ENCODE measurements at places on chromosomes 12 and 14.

GRCh38 chr14:83556746-83557453 lies 1973.0 kb upstream of the FLRT2 start:
- H3K27me3 ChIP-seq = no peaks in the 10 kb centered on the region
- H3K36me3 ChIP-seq = no peaks in the 10 kb centered on the region
- H3K4me3 ChIP-seq = no peak overlapping the region
- no peak for DNase-seq

DNA sequence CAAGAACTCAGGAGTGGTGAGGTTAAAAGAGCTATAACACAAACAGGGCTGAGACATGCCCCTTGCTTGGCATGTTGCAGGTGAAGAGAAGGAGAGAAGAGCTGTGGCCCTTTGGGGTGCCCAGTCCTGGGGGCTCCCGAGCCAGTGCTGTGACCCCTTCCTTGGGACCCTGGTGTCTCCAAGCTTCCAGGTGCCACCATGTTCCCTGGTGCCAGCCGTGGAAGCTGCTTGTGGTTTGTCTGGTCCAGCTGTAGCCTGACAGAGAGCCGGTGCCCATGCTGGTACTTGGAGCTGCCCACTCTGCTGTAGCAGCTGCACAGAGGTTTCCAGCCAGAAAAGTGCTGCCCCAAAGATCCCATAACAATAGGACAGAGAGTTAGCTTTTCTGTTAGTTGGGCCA lies 159.2 kb upstream of the SLC38A2 start:
- no peaks in the 10 kb centered on the region for H3K4me1 ChIP-seq
- H3K36me3 ChIP-seq = no peaks in the 10 kb centered on the region
- no peak overlapping the region for H3K4me3 ChIP-seq
- no peak for DNase-seq

- no peaks in the 10 kb centered on the region for H3K27me3 ChIP-seq
- H3K36me3 ChIP-seq = no peaks in the 10 kb centered on the region
- no peak for DNase-seq
- H3K4me1 ChIP-seq = no peaks in the 10 kb centered on the region
- H3K27ac ChIP-seq = no peak overlapping the region
- H3K4me3 ChIP-seq = no peak overlapping the region
These were observed 207.0 kb downstream of the TMEM121 start for GRCh38 chr14:105733081-105734065.

- H3K4me1 ChIP-seq = peaks cover 25% of the 10 kb centered on the region
- H3K27me3 ChIP-seq = no peaks in the 10 kb centered on the region
- H3K36me3 ChIP-seq = no peaks in the 10 kb centered on the region
- H3K27ac ChIP-seq = peak overlapping the region; percentile 94
These were observed 328 bp downstream of the INTS13 start for GRCh38 chr12:26937443-26937862.

DNA sequence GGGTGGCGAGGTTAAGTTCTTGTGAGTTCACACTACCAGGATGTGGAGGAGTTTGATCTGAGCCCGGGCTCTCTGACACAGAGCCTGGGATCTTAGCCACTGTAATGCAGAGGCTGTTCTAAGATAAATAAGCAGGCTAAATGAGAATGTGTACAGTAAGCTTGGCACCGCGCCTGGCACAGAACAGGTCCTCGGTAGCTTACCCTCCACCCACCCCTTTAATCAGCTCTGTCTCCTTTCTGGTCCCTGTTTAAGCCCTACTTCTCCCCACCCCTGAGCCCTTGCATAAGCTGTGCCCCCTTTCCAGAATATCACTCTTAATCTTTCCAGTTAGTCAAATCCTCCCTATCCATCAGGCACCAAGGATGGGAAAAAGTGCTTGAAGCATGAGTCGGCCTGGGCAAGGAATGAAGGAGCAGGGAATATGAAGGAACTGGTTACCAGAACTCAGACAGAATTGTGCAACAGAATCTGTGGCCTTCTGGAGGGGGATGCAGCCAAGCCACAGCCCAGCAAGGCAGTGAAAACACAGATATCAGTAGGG lies 32.8 kb upstream of the CMKLR1 start:
- H3K27me3 ChIP-seq = no peaks in the 10 kb centered on the region
- H3K27ac ChIP-seq = no peak overlapping the region
- H3K4me3 ChIP-seq = no peak overlapping the region
- no peaks in the 10 kb centered on the region for H3K4me1 ChIP-seq
- DNase-seq = no peak

GRCh38 chr12:56518570-56518969 lies 3.0 kb upstream of the RBMS2 start:
- no peak for DNase-seq
- no peaks in the 10 kb centered on the region for H3K36me3 ChIP-seq
- no peaks in the 10 kb centered on the region for H3K4me1 ChIP-seq
- H3K27me3 ChIP-seq = no peaks in the 10 kb centered on the region
- H3K27ac ChIP-seq = no peak overlapping the region

DNA sequence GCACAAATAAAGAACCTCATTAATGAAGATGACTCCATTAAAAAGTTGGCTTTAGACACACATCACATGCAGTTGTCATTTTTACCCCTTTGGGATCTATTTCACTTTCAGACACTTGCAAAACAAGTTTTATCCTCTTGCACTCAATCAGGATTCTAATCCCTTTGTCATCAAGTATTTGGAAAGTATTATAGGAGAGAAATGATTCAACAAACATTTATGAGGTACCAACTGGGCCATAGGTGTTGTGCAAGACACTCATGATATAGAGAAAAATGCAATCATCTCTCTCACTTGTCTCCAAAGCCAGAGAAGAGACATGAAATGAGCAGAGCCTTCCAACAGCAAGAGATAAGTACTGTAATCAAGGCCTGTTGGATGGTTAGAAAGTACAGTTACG lies 327.7 kb downstream of the RMST start:
- H3K36me3 ChIP-seq = no peaks in the 10 kb centered on the region
- H3K4me1 ChIP-seq = no peaks in the 10 kb centered on the region
- no peak for DNase-seq
- no peaks in the 10 kb centered on the region for H3K27me3 ChIP-seq
- no peak overlapping the region for H3K27ac ChIP-seq

- H3K27ac ChIP-seq = no peak overlapping the region
- H3K27me3 ChIP-seq = no peaks in the 10 kb centered on the region
- no peak for DNase-seq
- no peaks in the 10 kb centered on the region for H3K4me1 ChIP-seq
- H3K36me3 ChIP-seq = no peaks in the 10 kb centered on the region
These were observed 72.6 kb downstream of the BTG1 start for GRCh38 chr12:92073094-92073493.

- peaks cover 5% of the 10 kb centered on the region for H3K27me3 ChIP-seq
- no peaks in the 10 kb centered on the region for H3K36me3 ChIP-seq
- no peak for DNase-seq
- no peak overlapping the region for H3K27ac ChIP-seq
These were observed 29.2 kb downstream of the PRMT8 start for GRCh38 chr12:3520168-3520567.

GRCh38 chr14:100108840-100109593 lies 43.8 kb downstream of the EVL start:
- no peaks in the 10 kb centered on the region for H3K27me3 ChIP-seq
- no peak overlapping the region for H3K4me3 ChIP-seq
- H3K27ac ChIP-seq = peak overlapping the region; percentile 81

DNA sequence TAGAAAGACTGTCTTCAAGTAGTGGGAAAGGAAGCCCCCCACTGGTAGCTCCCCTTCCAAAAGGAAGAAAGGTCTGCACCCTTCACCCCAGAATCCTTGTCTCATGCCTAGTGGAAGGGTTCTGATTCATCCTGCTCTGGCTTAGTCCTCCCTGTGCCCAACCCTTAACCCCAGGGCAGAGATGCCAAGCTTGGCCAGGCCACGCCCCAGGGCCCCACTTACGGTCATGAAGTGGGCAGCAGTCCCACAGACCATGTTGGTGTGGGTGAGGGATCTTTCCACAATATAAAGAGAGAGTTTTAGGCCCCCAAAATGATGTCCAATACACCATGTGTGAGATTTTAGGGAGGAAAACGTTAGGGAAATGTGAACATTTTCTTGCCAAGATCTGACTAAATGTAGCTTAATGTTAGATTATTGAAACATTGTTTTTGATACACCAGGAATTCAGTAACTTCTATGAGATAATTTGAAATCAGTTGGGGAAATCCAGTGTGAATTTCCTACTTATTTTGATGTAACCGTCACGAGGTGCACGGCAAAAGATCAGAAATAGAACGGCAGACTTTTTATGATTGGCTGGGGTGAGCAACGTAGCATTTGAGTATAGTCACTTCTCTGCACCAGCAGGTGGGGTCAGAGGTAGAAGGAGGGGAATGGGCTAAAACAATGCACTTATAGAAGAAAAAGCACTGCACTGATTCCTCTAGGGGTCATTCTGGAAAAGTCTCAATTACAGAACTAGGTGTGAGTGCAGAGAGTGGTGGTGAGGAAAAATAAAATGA lies 8.2 kb upstream of the SSPN start:
- no peaks in the 10 kb centered on the region for H3K36me3 ChIP-seq
- H3K27ac ChIP-seq = no peak overlapping the region
- no peak overlapping the region for H3K4me3 ChIP-seq
- no peaks in the 10 kb centered on the region for H3K27me3 ChIP-seq
- no peaks in the 10 kb centered on the region for H3K4me1 ChIP-seq

Data from effector memory CD4-positive, alpha-beta T cell (primary cell).